ENCODE measurements at places on chromosomes 16 and 17.

- DNase-seq, result peak; percentile 51
These were observed 17.3 kb upstream of the WFDC1 start for GRCh38 chr16:84277244-84277823.

- no peak for DNase-seq
These were observed 1.5 kb downstream of the TOB1 start for GRCh38 chr17:50864747-50865059.

GRCh38 chr17:33676444-33676843 lies 383.3 kb upstream of the ASIC2 start:
- DNase-seq, result no peak

DNA sequence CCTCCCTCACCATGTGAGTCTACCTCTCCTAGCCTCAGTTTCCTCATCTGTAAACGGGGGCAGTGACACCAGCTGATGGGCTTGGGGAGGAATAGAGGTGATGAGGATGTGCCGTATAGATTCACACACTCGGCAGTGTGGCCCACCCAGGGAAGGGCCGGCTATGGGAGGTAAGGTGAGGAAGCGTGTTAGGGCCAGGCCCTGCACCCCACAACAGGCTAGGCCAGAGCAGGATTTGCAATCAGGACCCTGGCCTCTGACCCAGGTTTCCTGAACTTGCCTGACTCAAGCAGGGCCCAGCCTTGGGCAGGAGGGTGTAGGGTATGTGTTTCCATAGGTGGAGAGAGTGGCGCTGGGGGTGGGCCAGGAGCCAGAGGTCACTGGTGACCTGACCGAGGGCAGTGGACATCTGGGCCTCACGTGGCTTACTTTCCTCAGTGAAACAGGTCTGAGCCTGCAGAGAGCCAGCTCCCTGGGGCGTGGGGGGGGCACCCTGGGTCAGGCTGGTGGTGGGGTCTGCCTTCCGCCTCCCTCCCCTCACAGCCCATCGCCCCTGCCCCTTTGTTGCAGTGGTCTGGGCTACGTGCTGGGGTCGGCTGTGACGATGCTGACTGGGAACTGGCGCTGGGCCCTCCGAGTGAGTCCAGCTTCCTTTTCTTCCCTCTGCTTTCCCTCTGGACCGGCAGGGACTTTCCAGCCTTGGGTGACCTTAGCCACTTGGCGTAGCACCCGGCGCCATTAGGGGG lies 12.8 kb downstream of the SPNS3 start:
- DNase-seq, result no peak

DNA sequence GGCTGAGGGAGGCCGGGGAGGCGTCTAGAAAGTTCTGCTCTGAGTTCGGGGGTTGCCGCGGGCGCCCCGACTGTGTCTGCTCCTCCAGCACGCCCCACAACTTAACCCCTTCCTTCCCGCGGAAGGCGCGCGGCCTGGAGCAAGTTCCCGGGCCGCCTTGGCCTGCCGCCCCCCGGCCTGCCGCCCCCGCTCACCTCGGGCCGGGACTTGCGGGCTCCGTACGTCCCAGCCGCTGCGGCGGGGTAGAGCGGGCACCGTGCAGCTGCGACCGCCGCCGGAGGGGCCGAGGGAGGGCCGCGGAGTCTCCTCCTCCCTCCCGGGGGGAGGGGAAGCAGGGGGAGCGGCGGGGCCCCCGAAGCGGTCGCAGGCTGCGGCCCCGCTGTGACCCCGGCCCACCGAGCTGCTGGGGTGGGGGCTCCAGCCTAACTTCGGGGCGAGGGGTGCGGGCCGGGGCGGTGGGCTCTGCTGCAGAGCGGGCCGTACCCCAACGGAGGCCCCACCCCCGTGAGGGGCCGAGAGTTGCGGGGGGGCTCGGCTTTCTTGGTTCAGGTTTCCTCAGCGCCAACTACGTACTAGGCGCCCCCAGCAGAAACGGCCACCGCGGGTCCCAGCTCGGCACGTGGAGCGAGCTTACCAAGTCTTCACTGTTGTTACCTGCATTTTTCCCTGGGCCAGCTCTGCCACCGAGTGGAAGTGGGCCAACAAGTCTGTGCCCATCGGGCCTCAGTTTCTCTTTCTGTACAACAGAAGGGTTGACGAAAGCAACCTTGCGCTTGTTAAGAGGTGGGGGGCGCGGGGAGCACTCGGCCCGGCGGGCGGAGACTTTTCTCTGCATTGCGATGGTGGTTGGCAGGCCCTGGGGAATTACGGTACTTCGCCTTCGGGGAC lies at the start of gene CCDC102A:
TSS of gene CCDC102A (minus strand) at position 266 of the 888 bp plus-strand sequence. CDS start 7,394 bp downstream, outside the sequence.
- DNase-seq, result peak; percentile 69

DNA sequence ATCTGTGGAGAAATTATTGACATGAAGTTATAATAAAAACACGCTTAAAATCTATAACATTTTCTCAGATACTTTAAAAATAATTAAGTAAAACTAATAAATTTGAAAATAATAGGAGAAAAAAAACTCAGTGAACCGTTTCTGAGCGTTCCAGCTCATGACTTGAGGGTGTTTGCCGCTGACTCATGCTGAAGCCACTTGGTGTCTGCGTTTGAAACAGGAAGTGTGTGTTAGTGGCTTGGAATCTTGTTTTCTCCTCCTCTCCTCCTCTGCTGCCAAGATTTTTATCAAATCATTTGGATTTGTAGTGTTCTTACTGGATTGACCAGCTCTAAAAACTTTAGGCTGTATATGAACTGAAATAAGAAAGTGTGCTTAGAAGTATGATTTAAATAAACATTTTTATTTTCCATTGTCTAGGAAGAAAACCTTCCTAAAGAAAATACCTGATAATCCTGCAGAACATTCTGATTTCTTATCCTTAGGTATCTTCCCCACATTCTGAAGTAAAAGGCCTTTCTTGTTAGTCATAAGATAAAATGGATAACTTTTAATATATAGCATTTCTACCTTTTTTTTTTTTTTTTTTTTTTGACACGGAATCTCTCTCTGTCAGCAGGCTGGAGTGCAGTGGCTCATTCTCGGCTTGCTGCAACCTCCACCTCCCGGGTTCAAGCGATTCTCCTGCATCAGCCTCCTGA lies 30.8 kb downstream of the USP10 start:
- DNase-seq, result peak; percentile 59

- DNase-seq, result no peak
These were observed 14.7 kb downstream of the AOC3 start for GRCh38 chr17:42865638-42866094.

DNA sequence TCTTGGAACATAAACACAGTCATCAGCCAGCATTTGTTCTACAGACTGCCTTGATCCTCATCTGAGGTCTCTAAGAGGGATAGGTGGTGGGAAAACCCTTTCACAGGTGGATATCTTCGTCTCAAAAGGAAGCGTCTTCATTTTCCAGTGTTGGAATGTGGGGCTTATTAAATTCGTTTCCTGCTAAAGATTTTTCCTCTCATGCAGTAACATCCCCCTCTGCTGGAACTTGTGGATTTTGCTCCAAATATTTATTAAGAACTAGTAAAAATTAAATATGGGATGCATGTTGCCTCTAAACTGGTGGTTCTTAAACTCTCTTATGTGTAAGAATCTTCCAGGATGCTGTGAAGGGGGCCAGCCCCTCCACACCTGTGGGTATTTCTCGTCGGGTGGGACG lies 20.1 kb upstream of the MLYCD start:
- peak; percentile 42 for DNase-seq

- peak; percentile 92 for DNase-seq
These were observed at the start of the genes HEXD and OGFOD3 for GRCh38 chr17:82418001-82418986. TSS of gene HEXD (plus strand) at chr17:82418347. CDS start at chr17:82419800, 1,453 bp downstream. TSS of gene OGFOD3 (minus strand) at chr17:82418586. CDS start at chr17:82418485, 101 bp downstream.

DNA sequence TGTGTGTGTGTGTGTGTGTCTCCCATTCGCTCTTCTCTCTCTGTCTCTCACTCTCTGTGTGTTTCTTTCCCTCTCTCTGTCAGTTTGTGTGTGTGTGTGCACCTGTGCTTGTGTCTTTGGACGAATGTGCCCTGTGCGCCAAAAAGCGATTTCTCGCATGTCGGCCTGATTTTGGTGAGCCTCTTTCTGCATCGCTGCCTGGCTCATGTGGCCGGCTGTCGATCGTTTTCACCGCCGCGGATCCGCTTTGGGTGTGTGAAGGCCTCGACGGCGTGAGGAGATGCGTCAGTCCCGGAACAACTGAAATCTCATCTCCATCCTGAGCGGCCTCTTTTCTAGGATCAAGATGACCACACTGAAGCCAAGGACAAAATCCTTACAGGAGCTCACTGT lies 609.0 kb downstream of the KCNJ18 start:
- DNase-seq, result no peak

- DNase-seq, result no peak
These were observed 174.6 kb downstream of the CDH13 start for GRCh38 chr16:82801361-82801760.

DNA sequence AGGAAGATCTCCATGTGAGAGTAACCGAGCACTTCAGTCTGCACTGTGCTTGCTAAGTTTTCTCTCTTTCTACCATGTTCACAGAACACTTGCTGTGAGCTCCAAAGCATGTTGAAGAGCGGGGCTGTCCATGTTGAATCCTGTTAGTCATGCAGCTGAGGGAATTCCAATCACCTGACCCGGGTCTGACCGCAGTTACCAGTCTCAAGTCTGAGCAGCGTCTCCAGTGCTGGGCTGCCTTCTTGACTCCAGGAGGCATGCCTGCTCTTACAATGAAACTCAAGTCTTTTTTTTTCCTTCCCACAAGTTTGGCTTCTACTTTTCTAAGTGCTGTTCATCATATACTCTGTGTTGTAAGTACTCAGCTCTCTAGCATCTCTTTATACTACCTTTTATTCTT lies 44.3 kb downstream of the HOXB1 start:
- no peak for DNase-seq

GRCh38 chr16:23207485-23207884 lies 24.9 kb downstream of the SCNN1G start:
- DNase-seq, result no peak

GRCh38 chr17:26818736-26819135 lies 475.2 kb upstream of the WSB1 start:
- DNase-seq, result peak; percentile 1

GRCh38 chr17:7224661-7225111 lies 4.9 kb downstream of the ACADVL start:
- no peak for DNase-seq

GRCh38 chr16:69301861-69302260 lies 9.3 kb upstream of the VPS4A start:
- no peak for DNase-seq

DNA sequence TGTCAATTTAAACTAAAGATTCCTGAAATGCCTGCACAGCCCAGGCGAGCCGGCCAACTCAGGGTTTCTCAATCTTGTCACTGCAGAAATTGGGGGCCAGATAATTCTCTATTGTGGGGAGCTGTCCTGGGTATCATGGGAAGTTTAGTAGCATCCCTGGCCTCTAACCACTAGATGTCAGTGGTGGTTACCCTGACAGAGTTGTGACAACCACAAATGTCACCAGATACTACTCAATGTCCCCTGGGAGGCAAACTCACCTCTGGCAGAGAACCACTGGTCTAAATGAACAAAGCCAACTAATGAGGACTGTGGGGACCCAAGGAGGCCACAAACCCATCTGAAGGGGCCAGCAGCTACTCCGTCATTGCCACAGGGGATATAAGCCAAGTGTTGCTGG lies 90.9 kb downstream of the MYH11 start:
- peak; percentile 25 for DNase-seq

GRCh38 chr17:57553526-57553925 lies 191.6 kb downstream of the CCDC182 start:
- no peak for DNase-seq

DNA sequence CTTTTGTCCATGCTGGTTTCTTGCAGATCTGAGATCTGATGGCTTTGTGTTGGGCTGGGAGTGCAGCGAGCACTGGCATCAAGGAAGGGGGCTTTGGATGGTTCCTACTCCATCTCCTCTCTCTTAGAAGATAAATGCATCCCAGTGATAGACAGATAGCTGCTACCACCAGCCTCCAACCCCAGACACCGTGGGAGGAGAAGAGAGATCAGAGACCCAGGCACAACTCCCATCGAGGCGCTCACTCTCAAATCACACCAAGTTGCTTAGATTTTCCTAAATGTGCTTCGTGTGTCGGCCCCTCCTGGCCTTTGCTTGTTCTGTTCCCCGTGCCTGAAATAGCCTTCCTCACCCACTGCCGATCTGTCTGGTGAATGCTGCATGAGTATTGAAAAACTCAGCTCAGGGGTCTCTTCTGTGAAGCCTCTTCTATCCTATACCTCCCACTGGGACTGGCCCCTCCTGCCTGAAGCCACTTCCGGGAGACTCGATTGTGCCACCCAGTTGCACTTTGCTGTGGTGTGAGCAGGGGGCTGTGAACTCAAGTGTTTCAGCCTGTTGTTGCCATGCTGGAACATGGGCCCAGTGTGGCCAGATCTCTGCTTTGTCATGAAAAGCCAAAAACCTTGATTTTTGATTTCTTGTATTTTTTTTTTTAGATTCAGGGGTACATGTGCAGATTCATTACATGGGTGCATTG lies 242.7 kb downstream of the GSG1L start:
- no peak for DNase-seq

- DNase-seq, result no peak
These were observed 6.8 kb upstream of the RNF213 start for GRCh38 chr17:80253631-80254395.

DNA sequence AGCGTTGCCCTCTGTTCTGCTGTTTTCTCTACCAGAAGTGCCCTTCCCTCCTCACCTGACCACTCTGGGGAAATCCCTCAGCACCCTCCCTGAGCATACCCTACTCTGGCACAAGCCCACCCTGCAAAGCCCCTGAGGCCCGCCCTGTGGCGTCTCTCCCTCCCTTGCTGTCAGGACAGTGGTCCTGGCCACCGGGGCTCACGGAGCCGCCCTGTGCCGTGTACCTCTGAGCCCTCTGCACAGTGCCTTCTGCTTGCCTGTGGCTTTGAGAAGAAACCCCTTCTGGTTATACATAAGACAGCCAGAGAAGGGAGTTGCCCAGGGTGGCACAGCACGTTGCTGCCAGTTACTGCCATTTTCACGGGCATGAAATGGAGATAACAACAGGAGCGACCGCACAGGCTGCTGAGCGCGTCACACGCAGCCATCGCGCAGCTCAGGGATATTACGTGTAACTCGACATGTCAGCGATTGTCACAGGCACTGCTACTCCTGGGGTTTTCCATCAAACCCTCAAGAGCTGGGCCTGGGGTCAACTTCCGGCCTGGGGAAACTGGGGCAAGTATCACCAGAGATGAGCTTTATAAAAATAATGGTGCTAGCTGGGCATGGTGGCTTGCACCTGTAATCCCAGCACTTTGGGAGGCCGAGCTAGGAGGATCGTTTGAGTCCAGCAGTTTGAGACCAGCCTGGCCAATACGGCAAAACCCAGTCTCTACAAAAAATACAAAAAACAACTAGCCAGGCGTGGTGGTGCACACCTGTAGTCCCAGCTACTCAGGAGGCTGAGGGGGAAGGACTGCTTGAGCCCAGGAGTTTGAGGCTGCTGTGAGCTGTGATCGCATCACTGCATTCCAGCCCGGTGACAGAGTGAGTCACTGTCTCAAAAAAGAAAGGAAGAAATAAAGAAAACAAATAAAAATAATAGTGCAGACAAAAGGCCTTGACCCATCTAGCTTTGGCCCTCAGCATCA lies 14.8 kb downstream of the SCGB1C2 start:
- no peak for DNase-seq

- DNase-seq, result no peak
These were observed 39.2 kb downstream of the KNOP1 start for GRCh38 chr16:19678804-19679203.

DNA sequence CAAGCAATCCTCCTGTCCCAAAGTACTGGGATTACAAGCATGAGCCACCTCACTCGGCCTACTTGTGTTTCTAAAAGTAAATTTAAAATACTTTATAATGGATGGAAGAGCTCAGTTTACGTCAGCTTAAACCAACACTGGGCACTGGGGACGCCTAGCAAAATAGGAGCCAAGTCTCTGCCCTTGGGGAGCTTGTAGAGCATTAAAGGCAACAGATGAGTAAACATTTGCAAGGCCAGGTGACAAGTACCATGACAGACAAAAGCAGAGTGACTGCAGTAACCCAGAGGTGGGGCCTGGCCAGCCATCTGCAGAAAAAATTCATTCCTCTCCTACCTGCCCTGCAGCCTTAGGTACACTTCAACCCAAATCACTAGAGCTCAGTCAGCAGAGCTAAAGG lies 12.1 kb upstream of the NLK start:
- DNase-seq, result no peak

GRCh38 chr17:58082341-58082869 lies 814 bp upstream of the DYNLL2 start:
- DNase-seq, result no peak

All from hindlimb muscle (tissue), 1 donor.